ENCODE measurements at places on chromosomes 6 and 20.

DNA sequence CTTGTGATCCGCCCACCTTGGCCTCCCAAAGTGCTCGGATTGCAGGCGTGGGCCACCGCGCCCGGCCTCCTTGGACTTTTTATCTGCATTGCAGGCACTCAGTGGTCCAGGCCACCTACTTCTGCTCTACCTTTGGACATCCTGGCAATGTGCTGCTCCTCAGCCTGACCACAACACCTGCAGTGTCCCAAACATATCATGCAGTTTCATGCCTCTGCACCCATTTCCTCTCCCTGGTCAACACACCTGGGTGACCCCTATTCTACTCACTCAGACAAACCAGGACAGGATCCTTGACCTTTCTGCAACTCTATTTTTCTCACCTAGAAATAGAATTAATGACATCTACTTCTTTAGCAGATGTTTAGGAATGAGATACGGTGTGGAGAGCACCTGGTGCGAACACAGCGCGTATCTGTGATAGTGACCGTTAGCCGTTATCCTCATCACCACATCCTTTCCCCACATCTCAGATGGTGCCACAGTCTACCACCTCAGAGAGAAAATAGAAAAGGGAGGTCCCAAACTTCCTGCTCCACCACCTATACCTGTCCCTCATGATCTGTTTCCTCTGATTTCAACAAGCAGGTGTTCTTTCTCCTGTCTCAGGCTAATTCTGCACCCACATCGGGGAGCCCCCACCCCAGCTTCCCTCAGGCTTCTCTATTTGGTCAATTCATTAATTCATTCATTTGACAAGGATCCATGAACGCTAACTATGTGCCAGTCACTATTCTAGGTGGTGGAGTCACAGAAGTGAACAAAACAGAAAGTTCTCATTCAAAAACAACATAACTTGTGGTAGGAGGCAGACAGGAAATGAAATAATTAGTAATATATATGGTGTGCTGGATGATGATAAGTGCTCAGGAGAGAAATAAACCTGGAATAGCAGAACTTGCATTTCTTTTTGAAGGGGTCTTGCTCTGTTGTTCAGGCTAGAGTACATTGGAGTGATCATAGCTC is 4.3 kb upstream of the BTN3A2 start:
- DNase-seq: no peak

- no peak for DNase-seq
These were observed 82.0 kb upstream of the TRAF3IP2 start for GRCh38 chr6:111687652-111688051.

GRCh38 chr6:147023581-147023980 is 180.6 kb upstream of the STXBP5 start:
- DNase-seq: no peak

- DNase-seq: peak; percentile 83
These were observed 1.7 kb downstream of the PPP1R10 start for GRCh38 chr6:30615219-30615957.

GRCh38 chr6:35419961-35420360 is 32.2 kb upstream of the FANCE start:
- no peak for DNase-seq

GRCh38 chr20:54643761-54644160 is 168.4 kb downstream of the DOK5 start:
- DNase-seq: peak; percentile 93

GRCh38 chr20:14775778-14776177 is 438.4 kb upstream of the FLRT3 start:
- DNase-seq: peak; percentile 91

GRCh38 chr20:24987873-24988835 is 4.4 kb downstream of the APMAP start:
- DNase-seq: no peak

DNA sequence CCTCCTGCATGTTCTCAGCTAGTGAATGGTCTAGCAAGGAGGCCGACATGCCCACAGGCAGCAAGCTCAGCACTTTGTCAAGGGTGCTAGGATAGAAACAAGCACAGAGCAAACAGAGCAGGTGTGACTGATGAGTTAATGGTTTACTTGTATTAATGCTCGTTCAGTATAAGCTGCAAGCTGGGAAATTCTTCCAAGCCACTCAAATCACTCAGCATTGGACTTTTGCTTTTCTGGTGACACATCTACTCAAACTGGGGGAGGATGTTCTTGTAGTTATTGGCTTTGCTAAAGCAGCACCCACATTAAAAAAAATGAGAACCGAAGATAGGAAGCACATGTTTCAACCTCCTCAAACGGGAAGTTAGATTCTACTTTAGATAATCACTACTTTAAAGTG is 43.1 kb upstream of the NEDD9 start:
- DNase-seq: no peak

GRCh38 chr20:46152824-46153586 is 34.9 kb downstream of the CD40 start:
- DNase-seq: no peak

DNA sequence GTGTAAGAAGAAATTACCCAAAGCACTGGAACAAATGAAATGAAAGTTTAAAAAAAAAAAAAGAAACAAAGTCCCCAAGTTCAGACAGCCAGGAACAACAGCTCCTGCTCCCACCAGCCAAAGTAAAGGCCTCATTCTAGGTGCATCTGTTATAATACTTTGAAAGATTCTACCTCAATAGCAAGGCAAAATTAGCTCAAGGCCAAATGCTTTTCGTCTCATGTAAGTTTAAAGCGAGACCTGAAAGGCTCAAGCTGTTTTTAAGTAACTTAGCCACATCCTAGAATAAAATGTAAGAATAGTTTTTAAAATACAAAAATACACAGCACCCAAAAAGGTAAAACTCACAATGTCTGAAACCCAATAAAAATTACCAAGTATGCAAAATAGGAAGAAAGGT is 64.7 kb downstream of the TASP1 start:
- DNase-seq: no peak

DNA sequence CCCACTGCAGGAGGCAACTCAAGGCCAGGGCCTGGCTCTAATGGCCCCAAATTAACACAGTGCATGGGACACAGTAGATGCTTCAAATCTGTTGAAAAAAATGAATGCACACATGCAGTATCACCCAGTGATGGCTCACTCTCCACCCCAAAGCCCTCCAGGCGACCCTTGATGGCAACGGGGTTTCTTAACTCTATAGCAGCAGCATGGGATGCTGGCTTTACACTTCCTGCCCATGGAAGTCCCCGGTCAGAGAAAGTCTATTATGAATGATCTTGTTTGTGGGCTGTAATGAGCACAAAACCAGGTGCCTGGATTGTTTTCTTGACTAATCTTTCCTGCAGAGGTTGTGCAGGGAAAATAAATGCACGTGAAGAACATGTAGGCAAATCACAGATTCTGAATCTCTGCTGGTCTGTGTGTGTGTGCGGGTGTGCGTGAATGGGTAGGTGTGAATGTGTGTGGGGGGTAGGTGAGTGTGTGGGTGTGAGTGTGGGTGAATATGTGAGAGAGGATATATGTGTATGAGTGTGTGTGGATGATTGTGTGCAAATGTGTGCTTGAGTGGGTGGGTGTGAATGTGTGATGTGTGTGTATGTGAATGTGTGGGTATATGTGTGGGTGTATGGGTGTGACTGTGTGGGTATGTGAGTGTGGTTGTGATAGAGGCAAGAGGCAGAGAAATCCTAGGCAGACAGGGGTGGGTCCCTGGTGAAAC is 60.1 kb upstream of the MLN start:
- no peak for DNase-seq

GRCh38 chr6:95230071-95230740 is 347.1 kb upstream of the MANEA start:
- no peak for DNase-seq

All from adipocyte (in vitro differentiated cells).